ENCODE measurements at places on chromosomes 1 and 21. TPM values are rescaled to one million over a fixed set of nuclear protein-coding genes. Genes with fewer than 3 reads are reported as not detected.

Gene PCSK9
- total RNA-seq = 6.5 TPM

GRCh38 chr1:26031611-26032220 lies 10.1 kb downstream of the EXTL1 start:
- peak overlapping the region; percentile 27 for H3K27ac ChIP-seq
- H3K27me3 ChIP-seq = no peaks in the 10 kb centered on the region
- peaks cover 35% of the 10 kb centered on the region for H3K4me1 ChIP-seq
- DNase-seq = peak; percentile 95

- no peak overlapping the region for H3K27ac ChIP-seq
- H3K4me3 ChIP-seq = no peak overlapping the region
- H3K4me1 ChIP-seq = no peaks in the 10 kb centered on the region
Observed at GRCh38 chr1:203381151-203381751, 30.3 kb upstream of the FMOD start.

- no peaks in the 10 kb centered on the region for H3K27me3 ChIP-seq
- no peak overlapping the region for H3K4me3 ChIP-seq
- no peak overlapping the region for H3K27ac ChIP-seq
- peak; percentile 83 for DNase-seq
- H3K4me1 ChIP-seq = peaks cover 53% of the 10 kb centered on the region
- peaks cover 24% of the 10 kb centered on the region for H3K36me3 ChIP-seq
Observed at GRCh38 chr1:201656311-201657032, 117.5 kb downstream of the NAV1 start.

GRCh38 chr1:160731990-160732389 lies 7.1 kb upstream of the SLAMF7 start:
- no peak for DNase-seq
- no peak overlapping the region for H3K27ac ChIP-seq
- no peaks in the 10 kb centered on the region for H3K27me3 ChIP-seq
- H3K4me3 ChIP-seq = no peak overlapping the region
- H3K36me3 ChIP-seq = no peaks in the 10 kb centered on the region

GRCh38 chr21:34822942-34823341 lies 154.1 kb downstream of the CLIC6 start:
- H3K27me3 ChIP-seq = no peaks in the 10 kb centered on the region
- peaks cover 14% of the 10 kb centered on the region for H3K4me1 ChIP-seq
- no peak overlapping the region for H3K4me3 ChIP-seq
- H3K27ac ChIP-seq = peak overlapping the region; percentile 86

Gene AUNIP
- 0.88 TPM for total RNA-seq

Gene CASQ2
- not detected for total RNA-seq

DNA sequence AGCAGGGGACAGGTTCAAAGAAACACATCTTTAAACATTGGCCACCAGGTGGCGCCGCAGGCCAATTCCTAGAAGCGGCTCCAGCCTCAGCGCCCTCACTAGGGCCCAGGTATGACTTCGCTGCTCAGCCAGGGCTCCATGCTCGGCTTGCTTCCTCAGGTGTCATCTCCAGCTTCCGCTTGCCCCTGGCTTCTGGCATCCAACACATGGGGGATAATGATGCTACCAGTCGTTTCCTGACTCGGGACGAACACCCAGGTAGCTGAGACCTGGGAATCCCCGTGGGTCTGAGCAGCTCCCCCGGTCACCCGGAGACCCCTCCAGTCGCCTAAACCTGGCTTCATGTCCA lies 8.5 kb upstream of the MEX3A start:
- H3K4me1 ChIP-seq = peaks cover under 1% of the 10 kb centered on the region
- no peaks in the 10 kb centered on the region for H3K36me3 ChIP-seq
- H3K27me3 ChIP-seq = no peaks in the 10 kb centered on the region
- DNase-seq = peak; percentile 92
- no peak overlapping the region for H3K27ac ChIP-seq
- no peak overlapping the region for H3K4me3 ChIP-seq

Gene TTLL7
- 15.3 TPM for total RNA-seq

- DNase-seq = no peak
- H3K36me3 ChIP-seq = no peaks in the 10 kb centered on the region
- H3K4me1 ChIP-seq = no peaks in the 10 kb centered on the region
Observed at GRCh38 chr21:37886120-37886519, 30.1 kb downstream of the KCNJ6 start.

DNA sequence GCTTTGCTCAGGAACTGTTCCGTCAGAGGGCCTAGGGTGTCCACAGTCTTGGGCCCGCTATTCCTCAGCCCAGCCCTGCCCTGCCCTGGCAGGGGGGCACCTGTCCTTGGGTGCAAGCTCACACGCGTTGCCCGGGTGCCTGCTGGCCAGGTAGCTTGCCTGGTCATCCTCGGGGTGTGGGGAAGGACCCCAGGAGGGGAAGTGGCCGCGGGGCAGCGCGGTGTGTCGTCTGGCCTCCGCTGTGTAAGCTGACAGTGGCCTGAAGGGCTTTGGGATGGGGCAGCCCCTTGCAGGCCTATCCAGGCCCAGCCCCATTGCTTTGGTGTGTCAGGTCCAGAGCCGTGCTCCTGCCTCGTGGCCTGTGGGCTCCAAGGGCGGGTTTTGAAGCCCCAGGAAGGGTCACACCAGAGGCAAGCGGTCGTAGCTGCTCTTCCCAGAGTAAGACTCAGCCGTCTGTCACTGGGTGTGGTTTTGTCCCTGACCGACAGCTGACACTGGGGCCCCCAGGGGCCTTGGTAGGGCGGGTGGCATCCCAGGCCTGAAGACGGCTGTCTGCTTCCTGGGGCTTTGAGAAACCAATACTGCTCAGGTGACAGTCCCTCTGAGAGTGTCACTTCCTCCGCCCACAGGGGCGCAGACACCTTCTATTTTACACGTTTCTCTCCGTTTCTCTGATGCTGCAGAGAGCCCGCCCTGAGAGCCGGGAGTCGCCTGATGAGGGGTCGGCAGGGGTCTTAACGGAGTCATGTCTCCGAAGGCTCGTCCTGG lies 72.1 kb downstream of the SKI start:
- no peak for DNase-seq
- H3K4me1 ChIP-seq = peaks cover 24% of the 10 kb centered on the region
- peak overlapping the region; percentile 65 for H3K27ac ChIP-seq
- H3K27me3 ChIP-seq = no peaks in the 10 kb centered on the region

GRCh38 chr1:31010086-31010989 lies 55.2 kb downstream of the PUM1 start:
- H3K4me1 ChIP-seq = peaks cover 60% of the 10 kb centered on the region
- no peak overlapping the region for H3K4me3 ChIP-seq
- peak overlapping the region; percentile 73 for H3K27ac ChIP-seq
- peak; percentile 37 for DNase-seq
- no peaks in the 10 kb centered on the region for H3K27me3 ChIP-seq

DNA sequence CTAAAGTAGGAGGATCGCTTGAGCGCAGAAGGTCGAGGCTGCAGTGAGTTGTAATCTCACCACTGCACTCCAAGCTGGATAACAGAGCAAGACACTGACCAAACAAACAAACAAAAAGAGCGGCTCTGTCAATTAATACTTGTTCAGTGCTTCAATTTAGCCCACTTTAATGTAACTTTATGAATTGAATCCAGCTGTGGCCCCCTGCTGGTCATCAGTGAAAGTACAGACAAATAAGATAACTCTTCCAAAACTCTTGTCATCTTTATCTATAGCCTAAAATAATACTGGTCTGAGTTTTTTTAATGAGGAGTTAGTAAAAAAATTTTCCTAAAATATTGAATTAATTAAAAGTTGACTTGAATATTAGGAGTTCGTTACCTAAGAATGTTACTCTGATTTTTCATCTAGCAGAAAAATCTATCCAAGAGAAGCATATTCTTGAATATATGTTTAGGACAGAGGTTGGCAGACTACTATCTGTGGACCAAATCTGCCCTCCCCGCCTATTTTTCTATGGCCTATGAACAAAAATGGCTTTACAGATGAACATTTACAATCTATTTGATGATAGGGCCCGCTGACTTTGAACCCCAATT lies 26.1 kb downstream of the ATP5PF start:
- H3K27me3 ChIP-seq = no peaks in the 10 kb centered on the region
- peak; percentile 49 for DNase-seq
- H3K4me3 ChIP-seq = no peak overlapping the region
- H3K36me3 ChIP-seq = no peaks in the 10 kb centered on the region

Gene LEFTY2
- not detected for total RNA-seq

DNA sequence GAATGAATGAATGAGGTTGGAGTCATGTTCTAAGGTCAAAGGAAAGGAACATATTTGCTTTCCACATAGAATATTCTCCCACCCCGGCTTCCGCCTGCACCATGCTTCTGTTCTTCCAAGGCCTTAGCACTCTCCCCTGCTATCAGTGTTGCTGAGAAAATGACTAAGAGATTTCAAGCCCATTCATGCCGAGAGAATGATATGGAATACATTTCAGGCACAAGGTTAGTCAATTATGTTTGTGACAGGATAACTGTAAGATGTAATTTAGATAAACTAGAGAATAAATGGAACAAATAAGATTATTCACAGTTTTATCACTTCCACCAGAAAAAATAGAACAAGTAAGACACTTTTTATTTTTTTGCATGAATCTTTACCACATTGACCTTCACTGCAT lies 122.6 kb downstream of the PLD5 start:
- no peak overlapping the region for H3K27ac ChIP-seq
- no peak for DNase-seq
- no peaks in the 10 kb centered on the region for H3K27me3 ChIP-seq
- no peaks in the 10 kb centered on the region for H3K36me3 ChIP-seq

Gene EPHA2
- 13.3 TPM for total RNA-seq

- DNase-seq = peak; percentile 65
- H3K36me3 ChIP-seq = no peaks in the 10 kb centered on the region
- no peak overlapping the region for H3K4me3 ChIP-seq
- no peak overlapping the region for H3K27ac ChIP-seq
Observed at GRCh38 chr1:26541431-26541815, 11.9 kb downstream of the RPS6KA1 start.

Gene HES2
- not detected for total RNA-seq

GRCh38 chr1:116167625-116168276 lies 56.6 kb downstream of the MAB21L3 start:
- DNase-seq = no peak
- no peaks in the 10 kb centered on the region for H3K36me3 ChIP-seq
- H3K27ac ChIP-seq = no peak overlapping the region
- H3K4me1 ChIP-seq = no peaks in the 10 kb centered on the region
- peaks cover 18% of the 10 kb centered on the region for H3K27me3 ChIP-seq

Gene DMRTA2
- total RNA-seq = under 0.01 TPM

Gene MLLT11
- 1.8 TPM for total RNA-seq

Gene CELA2B
- not detected for total RNA-seq

- H3K36me3 ChIP-seq = no peaks in the 10 kb centered on the region
- no peak overlapping the region for H3K27ac ChIP-seq
- peaks cover 6% of the 10 kb centered on the region for H3K27me3 ChIP-seq
- H3K4me3 ChIP-seq = no peak overlapping the region
- peaks cover 30% of the 10 kb centered on the region for H3K4me1 ChIP-seq
- no peak for DNase-seq
Observed at GRCh38 chr1:108049178-108049819, 84.3 kb upstream of the VAV3 start.

DNA sequence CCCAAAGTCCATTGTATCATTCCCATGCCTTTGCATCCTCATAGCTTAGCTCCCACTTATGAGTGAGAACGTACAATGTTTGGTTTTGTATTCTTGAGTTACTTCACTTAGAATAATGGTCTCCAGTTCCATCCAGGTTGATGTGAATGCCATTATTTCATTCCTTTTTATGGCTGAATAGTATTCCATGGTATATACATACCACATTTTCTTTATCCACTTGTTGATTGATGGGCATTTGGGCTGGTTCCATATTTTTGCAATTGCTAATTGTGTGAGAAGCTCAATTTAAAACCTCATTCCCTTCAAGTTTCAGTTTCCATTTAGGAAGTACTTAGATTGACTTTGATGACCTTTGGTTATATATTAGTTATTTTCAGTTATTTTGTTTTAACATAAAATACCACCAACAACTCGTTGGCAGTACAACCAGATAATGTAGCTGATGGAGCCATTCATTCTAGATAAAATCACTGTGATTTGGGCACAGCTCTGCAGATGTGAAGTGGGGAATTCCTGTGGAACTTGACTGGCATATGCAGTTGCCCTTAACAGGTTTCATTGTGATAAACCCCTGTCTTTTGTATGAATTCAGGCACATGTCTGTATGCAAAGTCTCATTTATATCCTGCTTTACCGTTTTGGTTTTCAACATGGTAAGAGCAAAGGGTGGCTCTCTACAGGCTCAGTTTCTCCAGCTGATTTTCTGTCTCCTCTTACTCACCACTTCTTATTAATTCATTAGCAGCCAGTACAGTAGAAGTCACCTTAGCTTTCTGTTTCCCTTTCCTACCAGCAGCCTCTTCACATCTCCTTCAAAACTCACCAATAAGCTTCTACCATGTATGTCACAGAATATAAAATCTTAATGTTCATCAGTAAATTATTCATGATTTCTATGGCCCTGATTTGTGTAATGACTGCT lies 170.9 kb downstream of the C1orf21 start:
- no peaks in the 10 kb centered on the region for H3K4me1 ChIP-seq
- H3K36me3 ChIP-seq = no peaks in the 10 kb centered on the region
- H3K27ac ChIP-seq = no peak overlapping the region
- no peak for DNase-seq
- H3K27me3 ChIP-seq = no peaks in the 10 kb centered on the region

Gene LCE1A
- not detected for total RNA-seq

DNA sequence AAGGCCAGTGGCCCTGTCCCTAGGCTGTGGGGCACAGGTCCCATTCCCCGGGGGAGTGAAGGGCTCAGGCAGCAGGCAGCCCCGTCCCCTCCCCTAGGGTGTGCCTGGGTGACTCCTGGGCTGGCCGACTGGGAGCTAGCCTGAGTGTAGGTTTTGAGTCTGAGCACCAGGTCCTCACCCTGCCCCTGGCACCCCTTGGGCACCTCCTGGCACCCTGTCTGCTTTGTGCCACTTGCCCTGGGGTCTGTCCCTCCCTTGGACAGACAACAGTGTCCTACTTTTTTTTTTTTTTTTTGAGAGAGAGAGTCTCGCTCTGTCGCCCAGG lies 24.2 kb downstream of the RRP1 start:
- peaks cover 7% of the 10 kb centered on the region for H3K27me3 ChIP-seq
- no peak for DNase-seq
- H3K36me3 ChIP-seq = no peaks in the 10 kb centered on the region

- no peak for DNase-seq
- H3K4me1 ChIP-seq = peaks cover 57% of the 10 kb centered on the region
- peak overlapping the region; percentile 99 for H3K27ac ChIP-seq
- H3K36me3 ChIP-seq = peaks cover 15% of the 10 kb centered on the region
- no peaks in the 10 kb centered on the region for H3K27me3 ChIP-seq
Observed at GRCh38 chr1:245858022-245858721, 648.9 kb downstream of the SMYD3 start.

DNA sequence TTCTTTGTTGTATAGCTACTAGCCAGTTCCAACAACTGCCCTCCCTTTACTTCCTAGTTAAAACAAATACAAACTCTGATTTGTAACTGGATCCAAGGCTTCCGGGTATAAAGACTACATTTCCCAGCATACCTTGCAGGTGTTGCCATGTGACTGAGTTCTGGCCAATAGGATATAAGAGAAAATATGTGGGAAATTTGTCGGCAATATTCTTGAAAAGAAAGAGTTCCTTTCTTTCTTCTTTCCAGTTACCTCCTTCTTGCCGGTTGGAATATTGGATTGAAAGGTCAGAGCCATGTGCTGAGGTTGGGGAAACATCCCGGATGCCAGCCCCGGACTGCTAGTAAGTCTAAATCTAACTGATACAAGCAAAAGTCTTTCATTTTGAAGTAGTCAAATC lies 23.0 kb upstream of the ZBTB40 start:
- H3K4me3 ChIP-seq = peak overlapping the region; percentile 63
- no peak overlapping the region for H3K27ac ChIP-seq
- DNase-seq = no peak
- peaks cover 8% of the 10 kb centered on the region for H3K27me3 ChIP-seq
- H3K4me1 ChIP-seq = no peaks in the 10 kb centered on the region

GRCh38 chr1:9957726-9958125 lies 14.5 kb downstream of the NMNAT1 start:
- DNase-seq = no peak
- no peak overlapping the region for H3K4me3 ChIP-seq
- no peak overlapping the region for H3K27ac ChIP-seq
- no peaks in the 10 kb centered on the region for H3K4me1 ChIP-seq
- H3K36me3 ChIP-seq = no peaks in the 10 kb centered on the region

Gene EFNA1
- 0.88 TPM for total RNA-seq
